ENCODE measurements at places on chromosomes 2 and 18. TPM values are rescaled to one million over a fixed set of nuclear protein-coding genes. Genes with fewer than 3 reads are reported as not detected.

- DNase-seq: no peak
Observed at GRCh38 chr2:133326652-133327397, 241.4 kb downstream of the NCKAP5 start.

DNA sequence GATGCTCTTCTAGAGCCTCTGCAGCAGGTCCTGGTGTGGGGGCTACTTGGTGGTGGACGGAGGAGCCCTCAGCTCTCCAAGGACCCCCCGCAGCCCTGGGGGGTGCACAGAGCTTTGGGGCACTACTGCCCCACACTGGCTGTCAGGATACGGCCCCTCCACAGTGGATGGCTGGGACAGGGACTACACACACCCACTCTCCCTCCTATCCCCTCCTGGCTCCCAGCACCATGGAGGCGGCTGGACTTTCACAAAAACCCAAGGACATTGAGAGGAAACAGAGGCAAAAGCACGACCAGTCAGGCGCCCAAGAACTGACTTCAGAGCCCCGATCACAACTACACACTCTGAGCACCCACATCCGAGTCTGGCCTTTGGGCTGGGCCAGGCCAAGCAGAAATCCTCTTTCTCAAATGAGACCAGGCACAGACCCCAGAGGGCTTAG lies 12.6 kb downstream of the GPR35 start:
- peak; percentile 77 for DNase-seq

GRCh38 chr2:231891514-231891905 lies 34.7 kb downstream of the NPPC start:
- no peak for DNase-seq

- DNase-seq: no peak
Observed at GRCh38 chr2:8514796-8515758, 166.8 kb upstream of the ID2 start.

GRCh38 chr2:203395858-203396257 lies 67.7 kb downstream of the ABI2 start:
- no peak for DNase-seq

GRCh38 chr2:85666435-85667316 lies 1.3 kb downstream of the SFTPB start:
- DNase-seq: no peak

- DNase-seq: no peak
Observed at GRCh38 chr2:141317986-141318385, 812.8 kb downstream of the LRP1B start.

- DNase-seq: no peak
Observed at GRCh38 chr2:105645938-105646773, 98.6 kb upstream of the NCK2 start.

DNA sequence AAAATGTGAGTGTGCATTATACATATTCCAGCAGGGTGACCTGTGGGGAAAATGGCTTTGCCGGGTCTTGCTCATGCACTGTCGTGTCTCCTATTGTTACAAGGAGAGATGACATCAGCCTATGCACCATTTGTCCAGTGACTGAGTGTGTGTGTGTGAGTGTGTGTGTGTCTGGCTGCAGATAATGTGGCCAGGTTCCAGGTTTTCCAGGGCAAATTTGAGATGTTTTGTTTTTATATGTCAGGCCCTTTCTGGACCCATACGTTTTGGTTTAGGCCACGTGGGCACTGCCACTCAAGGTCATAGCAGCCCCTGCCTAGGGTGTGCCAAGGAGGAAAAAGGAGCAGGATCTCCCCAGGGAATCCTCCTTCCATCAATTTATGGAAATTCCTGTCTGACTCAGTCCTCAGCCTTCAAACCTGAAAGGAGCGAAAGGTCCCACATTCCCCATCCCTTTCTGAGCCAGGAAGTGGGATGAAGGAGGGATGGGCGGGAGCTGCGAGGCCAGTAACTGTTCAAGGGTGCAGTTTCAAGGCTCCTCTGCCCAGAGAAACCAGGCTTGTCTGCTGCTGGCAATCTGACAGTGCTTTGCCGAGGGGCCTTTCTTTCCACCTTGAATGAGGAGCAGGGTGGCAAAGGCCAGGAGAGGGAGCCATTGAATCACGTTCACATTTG lies 93.0 kb upstream of the SMAD2 start:
- no peak for DNase-seq

DNA sequence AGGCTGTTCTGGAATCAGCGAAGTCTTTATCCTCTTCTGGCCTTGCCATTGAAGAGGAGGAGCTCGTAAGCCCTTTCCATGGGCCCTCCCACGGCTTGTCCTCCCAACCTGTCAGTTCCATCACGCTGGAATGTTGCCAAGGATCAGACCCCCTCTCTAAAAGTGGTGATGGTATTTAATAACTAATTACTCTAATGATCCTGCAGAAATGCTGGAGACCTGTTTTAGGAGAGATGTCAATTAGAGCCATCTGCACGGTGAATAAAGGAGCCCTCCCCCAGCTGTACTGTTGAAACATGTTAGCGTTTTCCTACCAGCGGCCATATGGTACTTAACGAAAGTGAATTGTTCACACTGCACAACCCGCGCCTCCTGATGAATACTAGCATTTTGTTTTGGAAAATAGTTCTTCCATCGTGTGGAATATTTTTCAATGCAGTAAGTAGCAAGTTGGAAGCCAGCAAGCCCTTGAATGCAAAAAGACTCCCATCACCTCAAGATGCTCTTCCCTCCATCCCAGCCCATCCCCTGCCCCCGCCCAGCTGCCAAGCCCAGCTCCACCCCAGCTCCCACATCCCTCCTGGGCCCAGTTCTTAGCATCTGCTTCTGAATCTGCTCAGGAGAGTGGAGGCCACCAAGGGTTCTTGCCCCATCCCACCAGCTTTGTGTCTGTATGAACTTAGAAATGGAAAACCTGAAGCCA lies 145.4 kb downstream of the KLHL29 start:
- no peak for DNase-seq

ABCB11 gene
- total RNA-seq: not detected

IGFBP2 gene
- total RNA-seq: 2,855 TPM

All from osteocyte (in vitro differentiated cells).